ENCODE measurements at places on chromosomes 4 and X.

- DNase-seq = no peak
These were observed 8.6 kb downstream of the SLC9B2 start for GRCh38 chr4:103067841-103068547.

- DNase-seq = peak; percentile 48
These were observed 36.0 kb downstream of the P2RY8 start for GRCh38 chrX:1500701-1501624.

- peak; percentile 67 for DNase-seq
These were observed 32.3 kb downstream of the BCOR start for GRCh38 chrX:40065296-40066046.

DNA sequence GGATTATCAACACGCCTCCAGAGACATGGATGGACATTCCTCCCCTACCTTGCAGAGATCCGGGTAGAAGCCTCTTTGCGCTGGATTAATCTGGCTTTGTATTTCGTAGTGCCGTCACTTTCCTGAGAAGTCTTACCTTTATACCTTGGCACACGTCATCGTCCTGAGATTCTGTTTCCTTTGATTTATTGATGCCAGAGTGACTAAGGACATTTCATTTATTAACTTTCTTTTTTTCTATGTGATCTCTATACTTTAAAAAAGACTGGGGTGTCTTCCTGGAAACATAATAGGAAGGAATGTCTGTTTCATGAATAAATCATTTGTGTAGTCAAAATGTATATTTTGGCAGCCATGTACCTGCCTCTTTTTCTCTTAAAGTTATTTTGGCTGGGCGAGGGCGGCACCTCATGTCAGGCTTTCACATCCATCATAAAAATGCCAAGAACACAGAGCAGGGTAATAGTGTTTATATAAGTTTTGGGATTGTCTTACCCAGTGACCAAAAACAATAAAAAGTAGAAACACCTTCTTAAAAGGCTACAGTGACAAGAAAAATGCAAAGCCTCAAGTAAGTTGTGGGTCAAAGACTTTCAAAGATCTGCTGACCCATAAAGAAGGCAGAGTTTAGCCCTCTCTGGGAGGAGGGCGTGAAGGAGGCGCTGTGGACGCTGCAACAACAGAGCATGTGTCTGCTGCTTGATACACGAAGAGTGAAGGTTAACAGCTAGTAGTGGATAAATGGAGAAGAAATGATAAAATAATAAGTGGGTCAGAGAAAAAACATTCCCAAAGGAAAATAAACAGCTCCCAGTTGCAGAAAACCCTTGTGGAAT is 124.4 kb downstream of the SHROOM3 start:
- no peak for DNase-seq

DNA sequence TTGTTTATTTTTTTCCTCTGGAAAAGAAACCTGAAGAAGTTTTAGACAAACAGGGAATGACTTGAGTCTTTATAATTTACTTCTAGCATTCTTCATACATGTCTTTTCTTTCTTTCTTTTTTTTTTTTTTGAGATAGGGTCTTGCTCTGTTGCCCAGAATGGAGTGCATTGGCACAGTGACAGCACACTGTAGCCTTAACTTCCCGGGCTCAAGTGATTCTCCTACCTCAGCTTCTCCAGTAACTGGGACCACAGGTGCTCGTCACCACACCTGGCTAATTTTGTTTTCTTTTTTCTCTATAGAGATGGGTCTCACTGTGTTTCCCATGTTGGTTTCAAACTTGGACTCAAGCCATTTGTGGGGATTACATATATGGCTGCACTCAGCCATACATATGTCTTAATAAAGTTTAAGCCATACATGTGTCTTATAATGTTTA is 71.8 kb downstream of the RAPGEF2 start:
- no peak for DNase-seq

GRCh38 chr4:143531788-143532491 is 18.4 kb downstream of the SMARCA5 start:
- DNase-seq = no peak
